NB4 (cell line): ENCODE measurements at places on chromosomes 12 and 14.

DNA sequence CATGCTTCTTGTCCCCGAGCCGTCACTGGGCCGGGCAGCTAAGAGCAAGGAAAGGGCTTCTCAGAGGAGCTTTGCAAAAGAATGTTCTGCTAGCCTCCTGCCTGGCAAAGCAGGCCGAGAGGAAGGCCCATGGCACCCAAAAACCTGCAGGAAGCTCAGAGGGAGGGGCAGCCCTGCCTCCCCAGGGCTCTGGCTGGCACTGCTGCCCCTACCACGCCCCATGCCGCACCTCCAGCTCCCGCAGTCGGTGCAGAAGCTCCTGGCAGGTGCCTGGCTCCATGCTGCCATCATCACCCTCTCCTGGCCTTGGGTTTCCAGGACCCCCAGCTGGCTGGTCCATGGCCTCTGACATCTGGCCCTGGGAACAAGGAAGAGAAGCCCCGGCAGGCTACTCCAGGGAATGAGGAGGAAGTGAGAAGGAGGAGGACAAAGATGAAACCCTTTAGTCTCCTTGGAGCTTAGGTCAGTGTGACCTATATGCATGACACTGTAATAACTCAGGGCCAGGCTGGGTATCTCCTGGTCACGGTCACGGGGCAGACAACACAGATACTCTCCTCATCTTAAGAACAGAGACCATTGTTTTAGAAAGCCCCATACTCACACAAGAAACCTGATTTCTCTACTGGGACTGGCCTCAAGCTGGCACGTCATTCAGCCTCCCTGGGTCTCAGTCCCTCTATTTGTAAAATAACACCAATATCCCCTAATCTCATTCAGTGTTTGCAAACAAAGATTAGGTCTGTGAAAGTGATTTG is 24.3 kb downstream of the NCKAP5L start:
- no peak for DNase-seq

- DNase-seq, result peak; percentile 64
These were observed 4.8 kb upstream of the AEBP2 start for GRCh38 chr12:19434538-19434937.

- DNase-seq, result no peak
These were observed 138.9 kb downstream of the PLXNC1 start for GRCh38 chr12:94287245-94287628.

GRCh38 chr12:30959110-30959710 is 32.7 kb downstream of the TSPAN11 start:
- no peak for DNase-seq

DNA sequence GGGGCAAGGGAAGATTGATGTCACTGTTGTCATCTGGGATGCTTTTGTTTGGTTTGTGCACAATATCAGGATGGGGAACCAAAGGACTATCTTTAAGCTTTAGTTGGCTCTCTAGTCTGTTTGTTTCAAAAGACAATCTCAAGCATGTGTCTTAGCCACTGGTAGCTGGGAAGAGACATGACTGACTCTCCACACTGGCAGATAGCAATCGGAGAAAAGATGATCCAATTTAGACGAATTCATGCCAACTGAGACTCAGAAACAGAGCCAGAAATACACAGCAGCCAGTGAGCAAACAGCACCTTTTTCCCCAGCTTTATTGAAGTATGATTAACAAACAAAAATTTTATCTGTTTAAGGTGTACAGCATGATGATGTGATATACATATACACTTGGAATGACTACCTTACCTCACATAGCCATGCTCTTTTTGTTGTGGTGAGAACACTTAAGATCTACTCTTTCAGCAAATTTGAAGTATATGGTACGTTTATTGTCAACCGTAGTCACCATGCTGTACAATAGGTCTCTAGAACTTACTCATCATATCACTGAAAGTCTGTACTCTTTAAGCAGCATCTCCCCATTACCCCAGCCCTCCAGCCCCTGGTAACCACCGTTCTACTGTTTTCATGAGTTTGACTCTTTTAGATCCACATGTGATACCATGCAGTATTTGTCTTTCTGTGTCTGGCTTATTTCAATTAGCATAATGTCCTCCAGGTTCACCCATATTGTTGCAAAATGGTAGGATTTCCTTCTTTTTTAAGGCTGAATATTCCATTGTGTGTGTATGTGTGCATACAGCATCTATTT is 50.6 kb downstream of the DUSP16 start:
- DNase-seq, result no peak

DNA sequence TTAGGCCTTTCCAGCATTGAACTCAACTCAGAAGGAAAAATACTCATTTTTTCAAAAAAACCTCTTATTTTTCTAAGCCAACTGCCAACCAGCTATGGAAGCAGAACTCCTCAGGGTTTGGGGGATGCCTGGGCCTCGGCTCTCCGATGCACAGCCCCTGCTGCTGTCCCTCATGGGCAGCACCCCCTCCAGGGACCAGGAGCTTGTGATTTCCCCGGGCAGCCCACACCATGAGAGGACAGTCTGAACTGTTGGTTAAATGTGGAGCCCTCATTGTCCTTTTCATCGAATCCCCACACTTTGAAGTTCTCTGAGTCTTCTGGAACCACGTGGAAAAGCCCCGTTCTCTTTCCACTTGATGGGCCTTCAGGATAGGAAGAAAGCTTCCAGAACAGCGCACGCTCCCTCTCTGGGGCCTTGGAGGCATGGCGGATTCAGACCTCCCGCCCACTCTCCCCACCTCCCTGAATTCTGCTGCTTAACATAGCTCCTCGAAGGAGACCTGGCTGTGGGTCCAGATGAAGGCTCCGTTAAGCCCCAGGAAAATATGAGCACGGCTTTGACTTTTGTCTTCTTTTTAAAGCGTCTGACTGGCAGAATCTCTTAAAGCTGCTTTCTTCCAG is 156.6 kb downstream of the CALM1 start:
- no peak for DNase-seq

DNA sequence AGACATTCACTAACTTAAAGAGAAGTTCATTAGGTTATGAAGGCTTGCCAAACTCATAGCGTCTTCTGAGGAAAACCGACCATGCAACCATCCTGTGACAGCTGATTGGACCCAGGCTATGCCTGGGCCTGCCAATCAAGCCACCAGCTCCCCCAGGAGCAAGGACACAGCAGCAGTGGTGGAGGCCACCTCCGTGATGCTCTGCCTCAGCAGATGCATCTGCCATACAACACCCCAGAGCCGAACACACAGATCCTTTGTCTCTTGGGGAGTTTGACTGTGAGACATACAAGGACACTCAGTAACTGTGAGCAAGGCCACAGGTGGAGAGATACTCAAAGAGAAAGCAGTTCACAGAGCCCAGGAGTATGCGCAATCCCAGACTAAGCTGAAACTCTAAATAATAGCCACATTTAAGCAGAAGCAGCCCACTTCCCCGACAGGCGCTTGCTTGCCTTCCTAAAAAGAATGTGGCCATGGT is 10.0 kb upstream of the CNIH1 start:
- no peak for DNase-seq

DNA sequence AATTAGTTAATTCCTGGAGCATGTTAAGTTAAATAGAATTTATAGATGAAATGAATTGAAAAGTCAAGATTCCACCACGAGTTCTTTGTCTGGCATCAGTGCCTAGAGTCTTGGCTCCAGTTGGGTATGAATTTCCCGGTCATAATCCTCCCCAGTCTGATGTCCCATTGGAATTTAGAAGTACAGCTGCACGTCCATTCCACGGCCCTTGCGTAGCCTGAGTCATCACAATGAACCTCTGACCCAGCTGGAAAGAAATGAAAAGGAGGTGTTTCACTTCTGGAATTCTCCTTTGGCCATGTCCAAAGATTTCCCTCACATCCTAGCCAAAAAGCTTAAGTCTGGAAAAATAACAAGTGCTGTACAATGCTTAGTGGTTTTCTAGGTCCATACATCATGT is 122.7 kb downstream of the KICS2 start:
- DNase-seq, result no peak

DNA sequence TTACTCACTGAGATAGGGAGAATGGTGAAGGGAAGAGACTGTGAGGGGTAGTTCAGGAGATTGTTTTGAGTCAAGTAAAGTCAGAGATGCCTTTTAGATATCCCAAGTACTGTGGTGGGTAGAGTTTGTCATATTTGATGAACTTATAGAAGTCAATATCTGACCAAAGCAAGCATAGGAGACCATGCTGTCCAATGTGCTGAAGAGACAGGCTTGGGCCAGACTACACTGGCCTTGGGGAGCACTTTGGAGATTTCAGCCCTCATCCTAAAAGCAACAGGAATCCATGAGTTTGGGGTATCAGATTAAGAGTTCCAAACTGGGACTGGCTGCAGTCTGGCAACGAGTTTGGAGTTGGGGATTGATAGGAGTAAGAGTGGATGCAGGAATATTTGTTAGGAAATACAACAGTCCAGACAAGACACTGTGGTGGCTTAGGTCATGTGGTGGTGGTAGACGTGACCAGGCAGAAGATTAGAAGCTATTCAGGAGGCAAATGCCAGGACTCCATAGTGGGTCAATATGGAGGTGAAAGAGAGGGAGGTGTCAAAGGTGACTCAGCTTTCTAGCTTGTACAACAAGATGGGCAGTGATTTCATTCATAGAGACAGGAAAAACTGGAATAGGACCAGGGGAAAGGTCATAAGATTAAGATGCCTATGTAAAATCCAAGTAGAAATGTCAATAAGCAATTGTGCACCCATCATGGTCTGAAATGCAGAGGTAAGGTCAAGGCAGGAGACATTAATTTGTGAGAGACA is 81.9 kb downstream of the FAR2 start:
- DNase-seq, result no peak

DNA sequence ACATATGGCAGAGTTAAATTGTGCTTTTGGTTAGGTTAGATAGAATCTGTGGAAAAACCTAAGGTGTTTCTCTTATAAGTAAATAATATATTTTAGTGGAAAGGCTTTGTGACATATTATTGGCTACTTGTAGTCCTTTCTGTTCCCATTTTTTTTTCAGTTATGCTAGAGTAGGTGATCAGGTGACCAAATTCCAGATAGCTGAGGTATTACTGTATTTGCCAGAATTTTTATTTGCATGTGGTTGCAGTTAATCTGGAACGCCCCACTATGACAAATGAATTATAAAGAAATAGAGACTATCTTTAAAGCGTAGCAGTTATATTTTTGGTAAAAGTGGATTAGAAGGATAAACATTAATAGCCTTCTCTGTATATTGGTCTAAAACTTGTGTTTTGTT is 52.0 kb downstream of the ARHGAP5 start:
- no peak for DNase-seq

GRCh38 chr14:68854421-68854820 is 61.6 kb upstream of the ZFP36L1 start:
- DNase-seq, result no peak

- DNase-seq, result peak; percentile 63
These were observed 4.4 kb upstream of the C1RL start for GRCh38 chr12:7113389-7113871.

- no peak for DNase-seq
These were observed 226.9 kb downstream of the EPS8 start for GRCh38 chr12:15562263-15562662.

DNA sequence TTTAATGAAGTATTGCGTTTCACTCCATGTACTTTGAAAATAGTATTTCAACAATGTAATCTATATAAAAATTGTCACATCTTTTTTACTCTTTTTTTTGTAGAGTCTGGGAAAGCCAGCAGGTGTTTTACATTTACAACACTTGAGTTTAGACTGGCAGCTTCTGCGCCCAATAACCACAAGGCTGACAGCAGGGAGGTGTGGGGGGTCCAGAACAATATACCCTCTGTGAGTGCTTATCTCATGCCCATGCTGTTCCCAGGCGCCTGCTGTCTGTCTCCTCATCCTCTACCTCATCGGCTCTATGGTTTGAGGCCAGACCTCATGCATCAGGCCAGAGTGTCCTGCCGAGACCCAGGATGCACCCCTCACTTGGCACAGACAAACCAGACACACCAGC is 24.9 kb downstream of the FBRSL1 start:
- DNase-seq, result no peak

DNA sequence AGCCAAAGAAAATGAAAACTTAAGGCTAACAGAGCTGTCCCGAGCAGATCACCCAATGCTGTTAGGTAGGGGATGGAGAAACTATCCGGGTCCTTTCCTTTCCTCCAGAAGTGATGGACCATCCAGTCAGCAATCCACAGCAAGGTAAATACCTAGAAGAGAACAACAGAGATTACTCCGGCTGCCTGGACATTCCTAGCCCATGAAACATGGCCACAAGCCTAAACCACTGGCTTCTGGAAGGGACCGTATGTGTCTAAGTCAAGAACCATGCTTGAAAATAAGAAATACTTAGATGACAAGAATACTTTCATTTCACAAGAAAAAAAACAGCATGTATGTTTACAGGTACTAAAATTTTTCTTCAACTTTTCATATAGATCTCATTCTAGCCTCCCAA is 152.9 kb downstream of the SLC41A2 start:
- DNase-seq, result no peak

DNA sequence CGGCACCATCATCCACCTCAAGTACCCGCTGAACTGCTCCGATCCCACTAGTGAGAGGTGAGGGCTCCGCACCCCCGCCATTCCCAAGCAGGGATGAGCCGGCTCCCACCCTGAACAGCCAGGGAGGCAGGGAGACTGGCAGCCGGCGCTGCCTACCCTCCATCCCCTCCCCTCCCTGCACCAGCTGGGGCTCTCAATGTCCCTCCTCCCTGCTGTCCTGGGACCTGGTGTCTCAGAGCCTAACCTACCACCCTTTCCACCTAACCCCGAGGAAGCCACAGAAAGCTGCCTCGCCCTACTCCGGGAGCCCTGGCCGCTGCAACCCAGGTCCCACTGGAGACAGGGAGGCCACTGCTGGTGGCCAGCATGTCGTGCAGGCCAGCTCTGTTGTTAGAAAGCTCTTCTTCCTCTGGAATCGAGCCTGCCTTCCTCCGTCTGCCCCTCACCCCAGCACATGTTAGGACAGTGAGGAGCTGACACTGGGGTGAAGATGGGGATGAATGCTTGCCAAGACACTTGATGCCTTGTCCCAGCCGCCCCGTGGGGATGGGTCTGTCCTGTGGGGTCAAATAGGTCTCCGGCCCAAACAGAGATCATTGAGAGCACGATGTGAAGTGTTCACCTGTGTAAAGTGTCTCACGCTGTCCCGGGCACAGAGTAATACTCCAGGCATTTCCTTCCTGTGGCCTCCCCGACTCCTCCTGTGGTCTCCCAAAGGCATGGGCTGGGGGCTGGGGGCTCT is 1.1 kb downstream of the PTPN6 start:
- DNase-seq, result no peak

DNA sequence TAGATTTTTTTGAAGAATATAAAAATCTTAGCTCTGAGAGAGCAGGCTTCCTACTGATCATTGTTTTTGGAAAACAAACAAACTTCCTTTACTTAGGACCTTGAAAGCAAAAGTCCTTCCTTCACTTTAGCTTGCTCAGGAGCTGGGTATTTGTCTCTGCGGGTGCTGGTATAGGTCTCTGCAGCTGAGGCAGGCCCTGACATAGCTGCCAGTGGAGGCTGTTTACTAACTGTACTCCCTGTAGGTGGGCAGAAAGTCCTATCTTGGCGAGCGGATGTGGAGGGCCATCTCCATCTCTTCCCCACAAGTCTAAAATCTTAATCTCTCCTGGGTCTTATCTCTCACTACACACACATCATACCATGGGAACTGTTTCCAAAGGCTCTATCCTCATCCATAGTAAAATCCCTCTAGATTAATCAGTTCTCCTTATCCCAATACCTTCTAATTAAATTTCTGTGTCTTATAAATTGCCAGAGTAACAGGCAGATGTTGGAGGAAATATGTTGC is 4.1 kb upstream of the MIA2 start:
- DNase-seq, result no peak
